ENCODE measurements at places on chromosomes 16 and 17.

DNA sequence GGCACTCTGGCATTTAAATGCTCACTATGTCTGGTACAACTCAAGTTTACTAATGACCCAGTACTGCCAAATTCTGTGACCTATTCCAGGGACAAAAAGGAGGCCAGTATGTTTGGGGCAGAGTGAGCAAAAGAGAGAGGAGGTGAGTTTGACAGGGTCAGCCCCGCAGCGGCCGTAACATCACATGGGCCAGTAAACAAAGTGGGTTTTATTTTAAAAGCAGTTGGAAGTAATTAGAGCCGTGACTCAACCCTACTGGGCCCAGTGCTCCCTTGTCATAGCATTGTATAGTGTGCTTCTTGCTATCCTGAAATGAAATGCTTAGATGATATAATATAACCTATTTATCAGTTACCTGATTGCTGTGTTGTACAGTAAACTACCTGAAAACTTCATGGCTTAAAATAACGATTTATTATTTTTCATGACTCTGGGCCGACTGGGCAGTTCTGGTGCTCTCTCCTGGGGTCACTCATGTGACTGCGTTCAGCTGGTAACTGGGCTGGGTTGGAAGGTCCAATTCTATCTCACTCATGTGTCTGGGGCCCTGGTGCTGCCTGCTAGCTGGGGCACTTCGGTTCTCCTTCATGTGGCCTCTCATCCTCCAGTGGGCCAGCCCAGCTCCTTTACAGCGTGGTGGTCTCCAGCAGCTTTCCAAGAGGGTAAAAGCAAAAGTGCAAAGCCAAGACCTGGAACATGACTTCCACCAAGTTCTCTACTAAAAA lies 27.4 kb downstream of the IQCK start:
- DNase-seq, result no peak

DNA sequence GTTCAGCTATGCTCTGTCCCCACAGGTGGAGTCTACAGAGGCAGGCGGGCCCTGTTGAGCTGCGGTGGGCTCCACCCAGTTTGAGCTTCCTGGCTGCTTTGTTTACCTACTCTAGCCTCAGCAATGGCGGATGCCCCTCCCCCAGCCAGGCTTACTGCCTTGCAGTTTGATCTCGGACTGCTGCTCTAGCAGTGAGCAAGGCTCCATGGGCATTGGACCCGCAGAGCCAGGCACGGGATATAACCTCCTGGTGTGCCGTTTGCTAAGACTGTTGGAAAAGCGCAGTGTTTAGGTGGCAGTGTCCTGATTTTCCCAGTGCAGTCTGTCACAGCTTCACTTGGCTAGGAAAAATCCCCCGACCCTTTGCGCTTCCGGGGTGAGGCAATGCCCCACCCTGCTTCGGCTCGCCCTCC lies 89.1 kb downstream of the BCAS3 start:
- DNase-seq, result no peak

GRCh38 chr17:75979705-75980187 lies 706 bp downstream of the TEN1 start:
- DNase-seq, result no peak

GRCh38 chr16:7731141-7731540 lies 398.5 kb downstream of the RBFOX1 start:
- no peak for DNase-seq

GRCh38 chr17:47221154-47221553 lies 12.0 kb downstream of the MYL4 start:
- DNase-seq, result no peak

DNA sequence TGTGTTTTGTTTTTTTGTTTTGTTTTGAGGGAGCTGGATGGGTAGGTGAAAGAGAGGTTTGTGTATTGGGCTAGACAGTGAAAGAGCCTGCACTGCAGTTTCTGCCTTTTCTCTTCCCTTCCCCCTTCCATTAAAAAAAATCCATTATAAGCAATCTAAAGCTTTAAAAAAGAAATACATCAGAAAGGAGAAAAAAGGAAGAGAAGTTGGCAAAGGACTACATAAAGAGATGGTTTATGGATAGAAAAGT lies 10.7 kb upstream of the EEF2K start:
- DNase-seq, result no peak

DNA sequence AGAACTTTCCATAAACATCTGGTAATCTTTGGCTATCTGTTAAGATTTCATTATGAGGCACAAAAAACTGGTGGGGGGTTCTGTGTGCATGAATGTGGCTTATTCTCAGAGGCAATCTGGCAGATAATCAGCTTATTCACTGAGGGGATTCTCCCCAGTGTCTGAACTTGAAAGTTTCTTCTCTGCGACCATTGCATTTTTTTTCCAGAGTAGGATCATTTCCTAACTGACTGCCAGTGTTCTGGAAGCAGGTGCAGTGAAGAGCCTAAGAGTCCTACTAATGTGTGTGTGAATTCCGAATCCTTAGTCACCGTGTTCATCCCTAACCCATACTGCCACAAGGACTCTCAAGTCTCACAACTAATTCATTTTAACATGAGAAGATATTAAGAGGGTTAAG lies 64.9 kb upstream of the LRRC37A3 start:
- DNase-seq, result no peak

- DNase-seq, result no peak
Measured at GRCh38 chr16:67902831-67903230, 9.8 kb downstream of the PSKH1 start.

GRCh38 chr16:3729161-3730112 lies 12.1 kb upstream of the TRAP1 start:
- no peak for DNase-seq

GRCh38 chr16:27691721-27692120 lies 141.8 kb downstream of the KATNIP start:
- no peak for DNase-seq

DNA sequence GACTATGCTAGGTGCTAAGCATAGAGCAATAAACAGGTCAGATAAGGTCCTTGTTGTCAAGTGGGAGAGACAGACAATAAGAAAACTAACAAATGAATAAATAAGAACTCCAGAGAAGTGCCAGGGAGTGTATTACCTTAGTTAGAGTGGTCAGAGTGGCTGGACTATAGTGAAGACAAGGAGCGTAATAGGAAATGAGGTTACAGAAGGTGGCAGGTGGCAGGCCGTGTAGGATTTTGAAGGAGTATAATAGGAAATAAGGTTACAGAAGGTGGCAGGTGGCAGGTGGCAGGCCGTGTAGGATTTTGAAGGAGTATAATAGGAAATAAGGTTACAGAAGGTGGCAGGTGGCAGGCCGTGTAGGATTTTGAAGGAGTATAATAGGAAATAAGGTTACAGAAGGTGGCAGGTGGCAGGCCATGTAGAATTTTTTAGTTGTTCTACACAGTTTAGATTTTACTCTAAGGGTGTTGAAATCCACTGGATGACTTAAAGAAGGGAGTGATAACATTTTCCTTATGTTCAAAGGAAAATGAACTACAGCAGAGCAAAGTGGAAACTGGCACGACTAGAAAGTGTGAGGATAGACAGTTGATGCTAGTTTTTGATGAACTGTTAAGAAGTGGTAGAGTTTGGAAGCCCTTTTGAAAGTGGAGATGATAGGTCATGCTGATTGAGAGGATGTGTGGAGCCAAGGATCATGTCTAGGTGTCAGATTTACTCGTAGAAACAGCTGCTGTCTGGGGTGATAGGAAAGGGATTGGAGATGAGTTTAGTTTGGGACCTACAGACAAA lies 3.6 kb upstream of the KRTAP3-1 start:
- no peak for DNase-seq

DNA sequence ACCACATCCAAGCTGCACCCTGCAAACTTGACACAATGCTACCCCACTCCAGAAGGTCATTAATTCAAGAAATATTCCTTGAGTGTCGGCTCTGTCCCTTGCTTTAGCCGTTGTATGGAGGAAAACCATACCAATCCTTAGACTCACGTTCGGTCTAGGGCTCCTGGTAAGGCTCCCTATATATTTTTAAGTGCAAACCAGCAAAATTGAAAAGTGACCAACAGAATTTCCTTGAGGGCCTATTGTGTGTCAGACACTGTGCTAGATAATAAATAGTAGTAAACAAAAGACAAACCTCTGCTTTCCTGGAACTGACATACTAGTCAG lies 390 bp upstream of the BBS2 start:
- DNase-seq, result no peak

DNA sequence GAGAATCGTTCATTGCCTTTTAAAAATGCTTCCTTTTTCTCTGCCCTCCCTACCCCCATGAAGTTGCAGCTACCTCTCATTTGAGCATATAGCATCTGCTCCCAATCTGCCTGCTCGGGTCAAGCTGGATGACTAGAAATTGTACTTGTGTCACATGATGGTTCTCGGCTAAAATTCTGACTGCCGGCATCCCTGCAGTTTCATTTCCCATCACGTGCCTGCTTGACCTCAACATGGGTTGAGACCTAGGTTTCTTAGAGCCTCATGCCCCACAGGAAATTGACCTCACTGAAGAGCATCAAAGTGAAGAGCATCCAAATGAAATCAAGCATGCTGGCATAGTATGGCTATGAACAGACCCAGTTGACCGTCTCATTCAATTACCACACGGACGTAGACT lies 581.6 kb upstream of the PSMD7 start:
- no peak for DNase-seq

DNA sequence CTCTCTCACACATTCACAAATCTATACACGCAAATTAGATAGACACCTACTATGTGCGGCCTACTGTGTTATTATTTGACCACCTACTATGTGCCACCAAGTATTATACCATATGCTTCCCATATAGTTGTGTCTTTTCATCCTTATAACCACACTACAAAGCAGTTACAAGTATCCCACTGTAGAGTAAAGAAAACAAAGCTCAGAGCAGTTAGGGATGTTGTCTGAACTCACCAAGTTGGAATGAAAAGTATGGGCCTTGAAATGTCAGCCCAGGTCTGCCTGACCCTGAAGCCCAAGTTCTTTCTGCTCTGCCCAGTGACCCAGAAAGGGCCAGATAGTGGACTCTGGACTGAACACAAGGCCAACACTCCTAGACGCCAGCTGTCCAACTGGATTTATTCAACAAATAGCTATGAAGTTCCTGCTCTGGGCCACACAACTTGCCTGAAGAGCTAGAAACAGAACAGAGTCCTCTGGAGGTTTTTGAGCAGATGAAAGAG lies 8.5 kb downstream of the KRT37 start:
- DNase-seq, result no peak

- DNase-seq, result no peak
Measured at GRCh38 chr17:72079700-72080099, 41.1 kb upstream of the SOX9 start.

DNA sequence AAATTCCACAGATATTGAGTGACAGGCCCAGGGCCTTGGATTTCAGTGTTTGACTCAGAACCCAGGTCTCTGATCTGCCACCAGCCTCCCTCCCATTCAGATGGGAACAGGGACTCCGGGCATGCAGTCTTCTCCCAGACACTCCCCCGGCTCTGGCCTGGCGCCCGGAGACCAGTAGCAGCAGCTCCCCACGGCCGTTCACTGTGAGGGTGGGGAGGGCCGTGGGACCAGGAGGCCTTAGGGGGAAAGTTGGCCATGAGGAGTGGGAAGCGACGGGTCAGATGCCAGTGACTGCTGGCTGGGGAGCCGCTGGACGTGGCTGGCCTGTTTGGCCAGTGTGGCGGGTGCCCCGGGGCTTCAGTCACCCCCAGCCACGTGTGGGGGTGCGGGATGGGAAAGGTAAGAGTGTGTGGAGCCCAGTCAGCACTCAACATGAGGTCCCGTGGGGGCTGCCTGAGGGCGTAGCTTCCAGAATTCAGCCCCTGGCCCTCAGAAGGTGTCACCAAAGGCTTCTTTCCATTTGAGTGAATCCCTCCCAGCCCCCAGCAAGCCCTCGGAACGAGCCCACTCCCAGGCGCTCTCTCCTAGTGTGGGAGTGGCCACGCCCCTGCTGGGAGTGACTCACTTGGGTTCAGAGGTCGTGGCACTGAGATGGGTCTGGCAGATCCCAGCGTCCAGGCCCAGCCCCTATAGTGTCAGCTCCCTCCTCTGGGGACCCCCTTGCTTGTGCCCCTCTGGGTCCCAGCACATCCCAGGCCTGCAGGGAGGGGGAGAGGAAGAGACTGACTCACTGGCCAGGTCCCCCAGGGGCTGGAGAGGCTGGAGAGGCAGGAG lies 309.4 kb downstream of the SEC14L1 start:
- DNase-seq, result no peak

GRCh38 chr17:968812-969730 lies 10.5 kb downstream of the NXN start:
- no peak for DNase-seq

- no peak for DNase-seq
Measured at GRCh38 chr16:74160759-74161158, 135.9 kb upstream of the PSMD7 start.
